ENCODE measurements at places on chromosomes 12 and 14. TPM values are rescaled to one million over a fixed set of nuclear protein-coding genes. Genes with fewer than 3 reads are reported as not detected.

The ANO2 gene
- total RNA-seq: not detected

The BICDL1 gene
- total RNA-seq: 4.5 TPM

The TCL1B gene
- not detected for total RNA-seq

The CLECL1 gene
- total RNA-seq: not detected

The NDRG2 gene
- total RNA-seq: 3.4 TPM

The NABP2 gene
- total RNA-seq: 55.5 TPM

The GDF3 gene
- total RNA-seq: not detected

The PMCH gene
- not detected for total RNA-seq

The TBC1D30 gene
- total RNA-seq: 1.8 TPM

The PAH gene
- not detected for total RNA-seq

The GNB3 gene
- total RNA-seq: 2.0 TPM

The STAC3 gene
- 0.53 TPM for total RNA-seq

The ABCD2 gene
- not detected for total RNA-seq

The BDKRB1 gene
- total RNA-seq: 1.8 TPM

The SERPINA3 gene
- 5.7 TPM for total RNA-seq

The DAO gene
- not detected for total RNA-seq

The RIMBP2 gene
- total RNA-seq: 0.01 TPM
